Lung microvascular endothelial cell (primary cell): ENCODE measurements at places on chromosomes 4 and X. TPM values are rescaled to one million over a fixed set of nuclear protein-coding genes. Genes with fewer than 3 reads are reported as not detected.

The IQCM gene
- total RNA-seq: not detected in 2 replicates

The METTL14 gene
- 8.7 and 8.9 TPM in 2 replicates for total RNA-seq

The RHOXF2 gene
- total RNA-seq: not detected in 2 replicates

The CCKAR gene
- total RNA-seq: not detected in 2 replicates

The CRMP1 gene
- total RNA-seq: under 0.01 and 0.65 TPM in 2 replicates

The PCYT1B gene
- total RNA-seq: under 0.01 TPM in 2 replicates

The SLC10A6 gene
- 0.22 and 0.79 TPM in 2 replicates for total RNA-seq

The PF4V1 gene
- not detected in 2 replicates for total RNA-seq

The KIF4A gene
- 1.8 and 6.3 TPM in 2 replicates for total RNA-seq

The TEX13C gene
- total RNA-seq: not detected in 2 replicates

The CTAG1A gene
- total RNA-seq: not detected in 2 replicates

The DGKK gene
- total RNA-seq: not detected in 2 replicates

The CD99L2 gene
- total RNA-seq: 28.3 and 36.9 TPM in 2 replicates

The PNCK gene
- not detected in 2 replicates for total RNA-seq

The PLXNA3 gene
- 3.7 and 6.3 TPM in 2 replicates for total RNA-seq

The LRIT3 gene
- under 0.01 TPM in 1 of 2 replicates, not detected in the other for total RNA-seq

The CD40LG gene
- total RNA-seq: not detected in 2 replicates

The EPGN gene
- under 0.01 TPM in 1 of 2 replicates, not detected in the other for total RNA-seq

The PRAF2 gene
- 3.5 and 4.2 TPM in 2 replicates for total RNA-seq

The COL4A6 gene
- 0.20 and 2.4 TPM in 2 replicates for total RNA-seq

The ABLIM2 gene
- 1.1 and 5.2 TPM in 2 replicates for total RNA-seq

The PCDH10 gene
- total RNA-seq: under 0.01 and 0.22 TPM in 2 replicates

The MAGEA3 gene
- total RNA-seq: not detected in 2 replicates

The SLC6A8 gene
- total RNA-seq: 2.4 TPM in 2 replicates

The FAM236C gene
- not detected in 2 replicates for total RNA-seq

The GAGE12C gene
- not detected in 2 replicates for total RNA-seq

The ODAPH gene
- total RNA-seq: not detected in 2 replicates

The C4orf50 gene
- total RNA-seq: under 0.01 TPM in 2 replicates

The TACC3 gene
- total RNA-seq: 4.4 and 10.2 TPM in 2 replicates

The BANK1 gene
- under 0.01 TPM in 1 of 2 replicates, not detected in the other for total RNA-seq

The ANKRD50 gene
- total RNA-seq: 35.5 and 64.3 TPM in 2 replicates

The PCSK1N gene
- under 0.01 and 0.20 TPM in 2 replicates for total RNA-seq

The HPGDS gene
- not detected in 2 replicates for total RNA-seq

The CYTL1 gene
- 4.6 and 17.0 TPM in 2 replicates for total RNA-seq

The GEMIN8 gene
- 8.1 and 12.2 TPM in 2 replicates for total RNA-seq

The NLRP2B gene
- total RNA-seq: under 0.01 TPM in 1 of 2 replicates, not detected in the other

The SLC39A8 gene
- 3.3 and 5.0 TPM in 2 replicates for total RNA-seq

The IL21 gene
- total RNA-seq: not detected in 2 replicates

The STARD8 gene
- 16.8 and 33.3 TPM in 2 replicates for total RNA-seq

The CLGN gene
- under 0.01 TPM in 2 replicates for total RNA-seq

The MAOB gene
- not detected in 2 replicates for total RNA-seq

The CYSLTR1 gene
- not detected in 2 replicates for total RNA-seq

The GLUD2 gene
- total RNA-seq: 0.44 and 0.79 TPM in 2 replicates
